T-helper 1 cell (primary cell): ENCODE measurements at places on chromosomes 4 and X.

GRCh38 chr4:180060159-180060889 lies 2182.9 kb upstream of the TENM3 start:
- no peak for DNase-seq

DNA sequence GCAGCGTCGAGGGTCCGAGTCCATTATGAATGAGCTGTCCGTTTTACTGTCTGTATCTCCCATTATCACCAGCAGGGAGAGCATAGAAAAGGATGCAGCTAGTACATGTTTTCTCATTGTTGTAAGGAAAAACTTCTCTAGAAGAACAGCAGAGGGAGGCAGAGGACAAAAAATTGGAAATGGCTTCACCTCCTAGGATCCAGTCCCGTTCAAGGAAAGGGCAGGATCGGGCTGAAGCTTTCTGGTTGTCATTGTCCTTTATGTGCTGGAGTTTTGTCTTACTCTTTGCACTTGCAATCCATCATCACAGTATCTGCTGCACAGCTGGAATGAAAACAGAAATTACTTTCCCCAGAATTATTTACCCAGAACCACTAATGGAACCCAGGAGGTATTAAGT lies 14.7 kb downstream of the NDP start:
- no peak for DNase-seq

GRCh38 chrX:148854306-148854705 lies 353.9 kb downstream of the AFF2 start:
- DNase-seq, result no peak

- no peak for DNase-seq
These were observed 29.7 kb downstream of the PDHA1 start for GRCh38 chrX:19373351-19373891.

DNA sequence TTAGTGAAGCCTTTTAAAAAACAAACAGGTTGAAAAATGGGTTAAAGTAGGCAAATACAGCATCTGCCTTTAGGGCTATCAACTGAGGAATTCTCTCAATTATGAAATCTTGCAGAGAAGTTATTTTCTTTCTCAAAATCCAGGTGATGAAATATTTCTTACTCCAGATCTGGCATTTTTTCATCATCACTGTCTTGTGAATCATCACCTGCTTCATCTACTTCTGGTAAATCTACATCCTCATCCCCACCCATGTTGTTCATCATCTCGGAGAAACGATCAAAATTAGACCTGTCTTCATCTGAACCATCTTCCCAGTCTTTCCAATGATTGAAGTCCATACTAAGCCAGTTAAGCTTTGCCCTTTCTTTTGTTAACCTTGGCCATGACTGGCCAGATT lies 33.3 kb upstream of the HPF1 start:
- DNase-seq, result no peak

DNA sequence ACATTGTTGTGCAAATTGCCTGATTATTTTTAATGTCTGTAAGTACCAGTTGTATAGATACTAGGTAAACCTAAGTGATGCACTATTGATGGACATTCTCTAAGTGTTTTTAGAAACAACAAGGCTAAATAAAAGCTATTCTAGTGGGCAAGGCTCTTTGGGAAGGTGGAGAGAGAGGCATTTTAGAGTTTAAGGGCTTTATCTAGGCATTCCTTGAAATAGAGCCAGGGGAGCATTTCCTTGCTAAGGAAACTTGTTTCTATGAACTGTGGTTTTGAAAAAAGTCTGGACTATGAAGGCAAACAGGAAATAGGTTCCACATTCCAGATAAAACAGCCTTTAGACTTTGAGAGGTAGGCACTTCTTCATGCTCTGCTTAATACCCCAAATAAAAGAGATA lies 23.8 kb downstream of the BMX start:
- no peak for DNase-seq

DNA sequence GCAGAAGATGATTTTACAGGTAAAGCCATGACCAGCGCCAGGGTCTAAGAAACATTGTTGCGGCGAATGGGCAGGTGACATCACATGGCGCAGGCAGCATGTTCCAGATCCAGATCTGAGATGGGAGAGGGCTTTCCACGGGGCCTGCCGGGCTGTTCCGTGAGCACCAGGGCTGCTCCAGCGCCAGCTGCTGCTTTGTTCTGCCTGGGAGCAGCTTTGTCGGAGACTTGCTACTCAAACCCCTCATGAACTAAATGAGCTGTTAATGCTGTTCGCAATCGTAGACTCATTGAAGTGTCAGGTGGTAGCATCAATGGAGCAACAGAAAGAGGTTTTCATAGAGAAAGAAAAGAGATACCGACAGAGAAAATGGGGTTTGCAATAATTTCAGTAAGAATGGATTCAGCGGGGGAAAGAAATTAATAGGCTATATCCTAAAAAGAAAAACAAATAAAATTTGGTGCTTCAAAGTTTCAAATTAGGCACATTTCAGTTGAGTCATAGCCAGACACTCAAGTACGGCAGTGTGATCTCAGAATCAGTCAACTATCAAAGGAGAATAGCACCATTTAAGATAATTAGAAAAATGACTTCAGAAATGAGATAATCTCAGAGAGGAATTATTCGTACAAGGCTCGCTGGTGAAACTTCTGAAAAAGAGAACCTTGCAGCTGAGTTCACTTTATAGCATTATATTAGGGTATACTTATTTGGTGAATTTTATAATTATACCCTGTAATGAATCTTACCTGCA lies 23.9 kb downstream of the SORBS2 start:
- no peak for DNase-seq

DNA sequence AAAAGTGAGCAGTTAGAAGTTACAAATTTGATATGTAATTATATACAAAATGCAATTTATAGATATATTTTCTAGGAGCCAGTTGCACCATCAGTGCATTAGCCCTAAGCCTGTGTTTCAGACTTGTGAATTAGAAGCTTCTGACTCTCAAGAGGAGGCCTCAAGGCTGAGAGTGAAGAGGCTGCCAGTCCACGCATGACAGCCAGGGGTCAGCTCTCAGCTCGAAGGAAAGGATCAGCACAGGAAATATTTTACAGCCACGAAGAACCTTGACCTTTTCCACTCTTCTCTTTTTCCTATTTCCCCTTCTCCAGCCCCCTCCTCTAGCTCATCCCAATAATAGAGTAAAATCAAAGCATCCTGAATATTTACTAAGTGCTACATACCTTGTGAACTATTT lies 642.4 kb downstream of the TRIML1 start:
- no peak for DNase-seq

DNA sequence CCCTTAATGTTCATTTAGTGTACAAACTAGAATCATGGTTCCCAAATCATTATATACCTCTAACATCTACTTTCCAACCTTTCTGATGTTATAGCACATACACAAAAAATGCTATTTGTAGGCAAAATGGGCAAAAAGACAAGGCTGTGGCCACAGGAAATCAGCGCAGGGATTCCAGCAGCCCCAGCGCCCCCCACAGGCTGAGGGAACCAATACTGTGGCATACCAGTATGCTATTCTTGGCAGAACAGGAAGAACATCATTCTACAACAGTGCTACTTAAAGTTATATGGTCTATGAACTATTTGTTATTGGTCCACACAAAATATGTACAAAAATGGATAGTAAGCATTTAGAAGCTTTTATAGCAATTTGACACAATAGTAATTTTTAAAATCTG lies 25.3 kb downstream of the STEEP1 start:
- DNase-seq, result no peak

GRCh38 chr4:84492290-84492689 lies 6.8 kb downstream of the NKX6-1 start:
- DNase-seq, result no peak

GRCh38 chr4:151226004-151226932 lies 50.7 kb upstream of the PRSS48 start:
- no peak for DNase-seq

DNA sequence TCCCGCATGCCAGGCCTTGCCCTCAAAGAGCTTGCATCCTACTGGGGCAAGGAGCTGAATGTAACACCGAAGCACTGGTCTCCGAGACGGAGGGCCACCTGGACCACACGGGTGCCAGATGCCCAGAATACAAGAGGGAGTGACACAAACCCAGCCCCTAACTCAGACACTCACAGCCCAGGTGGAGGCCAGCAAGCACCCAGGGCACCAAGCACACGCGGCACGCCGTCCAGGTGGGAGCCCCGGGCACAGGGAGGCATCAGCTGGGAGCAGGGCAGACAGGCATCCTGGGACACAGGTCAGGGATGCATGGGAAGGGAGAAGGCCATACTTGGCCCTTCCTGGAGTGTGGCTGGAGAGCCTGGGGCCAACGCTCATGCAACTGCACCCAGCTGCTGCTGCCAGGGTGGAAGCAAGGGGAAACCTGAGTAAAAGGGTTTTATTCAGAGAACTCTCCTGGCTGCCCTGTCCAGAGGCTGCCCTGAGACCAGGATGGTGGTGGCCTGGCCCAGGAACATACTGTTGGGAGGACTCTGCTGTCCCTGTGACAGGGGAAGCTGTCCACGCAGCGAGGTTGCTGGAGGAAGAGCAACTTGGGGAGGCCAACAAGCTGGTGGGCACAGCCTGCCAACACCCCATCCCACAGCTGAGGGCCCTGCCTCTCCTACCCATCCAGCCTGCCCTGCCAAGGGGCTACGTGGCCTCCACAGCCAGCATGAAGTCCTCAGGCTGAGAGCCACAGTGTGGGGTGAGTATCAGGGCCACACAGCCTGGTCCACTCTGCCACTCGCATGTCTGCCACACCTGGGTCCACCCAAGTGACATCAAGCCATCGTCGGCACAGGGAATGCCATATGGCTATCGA lies 22.2 kb upstream of the PPP2R2C start:
- DNase-seq, result no peak

DNA sequence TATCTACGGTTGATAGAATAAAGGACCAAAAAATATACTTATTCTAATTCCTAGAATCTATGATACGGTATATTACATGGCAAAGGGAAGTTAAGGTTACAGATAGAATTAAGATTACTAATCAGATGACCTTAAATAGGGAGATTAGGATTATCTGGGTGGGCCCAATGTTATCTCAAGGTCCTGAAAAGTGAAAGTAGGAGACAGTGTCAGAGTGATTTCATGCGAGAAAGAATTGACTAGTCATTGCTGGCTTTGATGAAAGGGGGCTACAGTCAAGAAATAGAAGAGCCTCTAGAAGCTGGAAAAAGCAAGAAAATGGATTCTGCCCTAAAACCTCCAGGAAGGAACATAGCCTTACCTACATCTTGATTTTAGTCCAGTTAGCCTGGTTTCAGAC lies 176.9 kb upstream of the PPP1R2C start:
- DNase-seq, result no peak

DNA sequence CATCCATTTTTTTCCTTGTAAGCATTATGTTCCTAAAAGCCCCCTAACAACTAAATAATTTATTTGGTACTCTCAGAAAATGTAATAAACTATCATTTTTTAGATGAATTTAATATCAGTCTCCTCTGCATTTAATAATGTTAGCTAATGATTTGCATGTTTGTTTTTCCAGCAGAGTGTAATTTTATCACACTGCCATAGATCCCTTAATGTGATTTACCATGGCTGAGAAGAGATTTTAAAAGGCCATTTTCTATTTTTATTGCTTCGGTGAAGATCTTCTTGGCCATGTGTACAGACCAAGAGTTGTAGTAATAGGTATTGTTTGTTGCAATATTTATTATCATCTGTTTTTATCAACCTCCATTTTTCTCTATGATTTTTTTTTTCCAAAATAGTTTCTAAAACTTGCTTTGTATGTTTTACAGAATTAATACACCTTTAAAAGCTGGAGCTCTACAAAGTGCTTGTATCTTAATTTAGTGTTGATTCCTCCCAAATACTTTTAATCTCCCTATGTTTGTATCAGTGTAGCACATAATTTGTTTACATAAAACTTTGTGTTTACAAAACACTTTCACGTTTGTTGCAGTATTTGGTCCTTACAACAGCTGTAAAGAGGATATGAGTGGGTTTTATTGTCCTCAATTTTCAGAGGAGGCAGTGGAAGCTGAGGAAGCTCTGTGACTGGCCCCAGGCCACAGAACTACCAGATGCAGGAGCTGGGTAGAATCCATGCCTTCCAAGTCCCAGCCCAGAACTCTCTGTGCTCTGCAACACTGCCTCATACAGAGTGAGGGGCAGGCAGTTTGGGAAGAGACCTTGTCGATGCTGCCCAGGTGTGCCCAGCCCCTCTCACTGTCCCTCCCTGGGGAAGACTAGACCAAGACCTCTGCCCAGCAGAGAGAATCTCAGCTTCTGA lies 58.1 kb downstream of the FAM114A1 start:
- no peak for DNase-seq

DNA sequence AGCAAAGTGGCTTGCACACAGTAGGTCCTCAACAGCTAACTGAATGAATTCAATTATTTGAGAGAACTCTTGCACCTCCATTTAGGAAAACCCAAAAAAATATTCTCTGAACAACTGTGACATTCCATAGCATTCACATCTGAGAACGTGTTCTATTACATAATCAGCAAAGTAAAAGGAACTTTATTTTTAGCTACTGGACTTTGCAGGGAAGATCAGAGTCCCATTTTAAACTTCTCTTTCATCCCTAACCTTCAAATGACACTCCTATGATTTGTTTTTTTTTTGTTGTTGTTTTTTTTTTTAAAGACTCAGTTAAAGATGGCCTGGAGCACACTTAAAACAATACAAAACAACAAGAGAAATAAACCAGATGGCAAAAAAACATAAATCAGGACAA lies 30.9 kb downstream of the RAI2 start:
- DNase-seq, result no peak

DNA sequence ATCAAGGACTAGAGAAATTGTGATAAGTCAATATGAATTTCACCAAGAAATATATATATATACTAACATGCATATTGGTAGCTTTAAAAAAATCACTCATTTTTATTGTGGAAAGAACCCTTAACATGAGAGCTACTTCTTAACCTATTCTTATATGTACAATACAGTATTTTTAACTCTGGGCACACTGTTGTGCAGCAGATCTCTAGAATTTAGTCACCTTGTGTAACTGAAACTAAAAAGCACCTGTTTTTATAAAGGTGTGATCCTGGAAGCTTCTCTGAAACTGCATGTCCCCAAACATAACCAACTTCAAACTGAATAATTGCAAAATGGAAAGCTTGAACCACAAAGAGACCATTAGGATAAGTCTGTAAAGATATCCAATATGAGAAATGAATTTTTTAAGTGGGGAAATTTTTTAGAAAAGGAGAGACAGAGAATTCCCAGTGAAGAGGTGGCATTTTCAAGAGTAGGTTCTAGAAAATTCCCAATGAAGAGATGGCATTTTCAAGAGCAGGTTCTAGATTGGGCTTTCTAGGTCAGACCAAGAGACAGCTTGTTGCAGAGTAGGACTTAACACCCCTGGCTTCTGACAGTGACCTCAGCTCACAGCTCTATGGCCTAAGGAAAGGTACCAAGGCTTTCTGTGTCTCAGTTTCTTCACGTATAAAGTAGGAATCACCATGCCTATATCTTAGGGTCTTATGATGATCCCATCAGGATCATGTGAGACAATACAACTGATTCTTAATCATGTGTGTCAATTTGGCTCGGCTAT lies 22.0 kb upstream of the PPARGC1A start:
- DNase-seq, result no peak

- no peak for DNase-seq
These were observed 72.9 kb downstream of the YIPF6 start for GRCh38 chrX:68571610-68572311.

GRCh38 chr4:71270901-71271300 lies 67.9 kb upstream of the SLC4A4 start:
- DNase-seq, result no peak
